ENCODE measurements at places on chromosomes 16 and 17.
A peak's percentile ranks its signal among the peaks of the same experiment; 100 is the strongest.

DNA sequence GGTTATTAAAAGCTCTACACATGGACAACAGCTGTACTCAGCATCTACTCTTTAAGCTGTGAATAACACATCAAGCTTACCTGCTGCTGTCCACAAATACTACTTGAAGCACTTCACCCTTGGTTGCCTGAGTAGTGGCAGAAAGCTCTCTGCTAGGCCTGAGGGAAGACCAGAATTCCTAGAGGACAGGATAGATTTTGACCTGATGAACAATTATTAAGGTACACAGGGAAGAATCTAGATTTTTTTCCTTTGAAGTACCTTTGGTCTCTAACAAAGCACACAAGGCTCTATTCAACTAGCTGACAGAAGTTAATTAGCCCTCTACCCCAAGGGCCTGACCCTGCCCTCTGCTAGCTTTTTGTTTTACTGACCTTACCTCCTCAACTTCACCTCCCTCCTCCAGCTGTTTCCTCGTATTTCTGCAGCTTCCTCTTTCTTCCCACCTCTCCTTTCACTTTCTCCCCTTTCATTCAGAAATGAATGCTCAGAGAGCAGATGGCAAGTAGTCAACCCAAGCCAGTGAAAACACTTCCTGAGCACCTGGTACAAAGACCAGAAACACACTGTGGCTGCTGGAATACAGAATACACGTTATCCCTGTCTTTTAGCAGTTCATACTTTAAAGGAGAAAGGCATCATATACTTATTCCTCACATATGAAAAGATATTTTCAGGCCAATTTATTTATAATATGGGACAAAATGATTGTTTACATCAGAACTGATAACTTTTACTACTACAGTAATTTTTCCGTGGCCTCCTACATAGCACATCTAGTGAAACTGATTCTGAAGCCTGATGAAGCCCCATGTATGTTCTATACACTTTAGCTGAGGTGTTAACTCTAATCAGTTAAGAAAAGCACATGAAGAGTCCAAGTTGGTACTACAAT, 5.7 kb upstream of the VEZF1 start:
- no peak for DNase-seq

DNA sequence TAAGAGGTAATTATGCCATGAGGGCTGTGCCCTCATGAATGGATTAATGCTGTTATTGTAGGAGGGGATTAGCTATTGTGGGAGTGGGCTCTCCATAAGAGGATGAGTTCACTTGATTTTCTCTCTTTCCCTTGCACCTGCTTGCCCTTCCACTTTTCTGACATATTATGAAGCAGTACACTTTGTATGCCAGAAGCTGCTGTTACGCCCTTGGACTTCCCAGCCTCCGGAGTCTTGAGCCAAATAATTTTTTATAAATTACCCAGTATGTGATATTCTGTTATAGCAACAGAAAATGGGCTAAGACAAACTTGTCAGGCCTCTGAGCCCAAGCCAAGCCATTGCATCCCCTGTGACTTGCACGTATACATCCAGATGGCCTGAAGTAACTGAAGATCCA, 38.4 kb downstream of the PSMD12 start:
- DNase-seq, result no peak

DNA sequence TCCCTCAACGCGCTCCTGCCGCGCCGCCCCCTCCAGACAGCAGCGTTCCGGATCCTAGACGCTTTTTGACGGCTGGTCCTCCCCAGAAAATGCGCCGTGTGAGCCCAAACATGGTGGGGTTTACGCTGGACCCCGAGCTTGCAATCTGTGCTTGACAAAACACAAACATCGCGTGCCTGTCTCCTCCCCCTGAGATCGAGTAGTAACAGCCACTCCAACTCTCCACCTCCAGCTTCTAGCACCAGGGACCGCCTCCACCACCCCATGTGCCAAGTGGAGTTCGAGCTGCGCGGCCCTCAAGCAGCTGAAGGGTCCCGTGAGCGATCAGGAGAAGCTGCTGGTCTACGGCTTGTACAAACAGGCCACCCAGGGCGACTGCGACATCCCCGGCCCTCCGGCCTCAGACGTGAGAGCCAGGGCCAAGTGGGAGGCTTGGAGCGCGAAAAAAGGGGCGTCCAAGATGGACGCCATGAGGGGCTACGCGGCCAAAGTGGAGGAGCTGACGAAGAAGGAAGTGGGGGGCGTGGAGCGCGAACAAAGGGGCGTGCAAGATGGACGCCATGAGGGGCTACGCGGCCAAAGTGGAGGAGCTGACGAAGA, 656 bp upstream of the GEMIN4 start:
- peak; percentile 17 for DNase-seq

DNA sequence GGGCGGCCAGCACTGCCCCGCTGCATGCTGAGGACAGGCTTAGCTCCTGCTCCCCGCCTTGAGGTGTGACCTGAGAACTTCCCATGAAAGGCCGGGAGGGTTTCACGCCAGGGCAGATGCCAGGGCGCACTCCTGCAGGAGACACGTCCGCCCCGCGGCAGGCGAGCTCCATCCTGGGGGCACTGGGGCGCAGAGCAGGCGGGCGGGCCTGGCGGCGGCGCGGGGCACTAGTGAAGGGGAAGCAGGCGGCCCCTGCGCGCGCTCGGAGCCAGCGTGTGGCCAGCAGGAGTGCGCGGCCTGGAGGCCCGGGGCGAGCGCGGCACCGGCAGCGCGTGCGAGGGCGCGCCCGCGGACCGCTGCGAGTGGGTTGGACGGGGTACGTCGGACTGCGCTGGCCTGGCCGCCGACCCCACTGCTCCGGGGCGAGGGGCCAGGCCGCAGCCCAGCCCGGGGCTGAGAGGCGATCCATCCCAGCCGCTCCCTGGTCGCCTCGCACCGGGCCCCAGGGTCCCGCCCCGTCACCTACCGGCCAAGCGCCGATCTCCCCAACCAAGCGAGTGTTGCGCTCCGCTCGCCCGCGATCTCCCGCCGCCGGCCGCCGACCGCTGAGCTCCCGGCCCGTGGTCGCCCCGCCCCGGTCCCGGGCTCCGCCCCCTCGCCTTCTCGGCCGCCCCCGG, at the start of gene MAP3K14:
Gene MAP3K14 (minus strand): TSS at position 587 of the 677 bp plus-strand sequence. CDS start 26,275 bp downstream, outside the sequence.
- DNase-seq, result peak; percentile 31

GRCh38 chr16:78390092-78390491, 290.6 kb downstream of the WWOX start:
- DNase-seq, result no peak

DNA sequence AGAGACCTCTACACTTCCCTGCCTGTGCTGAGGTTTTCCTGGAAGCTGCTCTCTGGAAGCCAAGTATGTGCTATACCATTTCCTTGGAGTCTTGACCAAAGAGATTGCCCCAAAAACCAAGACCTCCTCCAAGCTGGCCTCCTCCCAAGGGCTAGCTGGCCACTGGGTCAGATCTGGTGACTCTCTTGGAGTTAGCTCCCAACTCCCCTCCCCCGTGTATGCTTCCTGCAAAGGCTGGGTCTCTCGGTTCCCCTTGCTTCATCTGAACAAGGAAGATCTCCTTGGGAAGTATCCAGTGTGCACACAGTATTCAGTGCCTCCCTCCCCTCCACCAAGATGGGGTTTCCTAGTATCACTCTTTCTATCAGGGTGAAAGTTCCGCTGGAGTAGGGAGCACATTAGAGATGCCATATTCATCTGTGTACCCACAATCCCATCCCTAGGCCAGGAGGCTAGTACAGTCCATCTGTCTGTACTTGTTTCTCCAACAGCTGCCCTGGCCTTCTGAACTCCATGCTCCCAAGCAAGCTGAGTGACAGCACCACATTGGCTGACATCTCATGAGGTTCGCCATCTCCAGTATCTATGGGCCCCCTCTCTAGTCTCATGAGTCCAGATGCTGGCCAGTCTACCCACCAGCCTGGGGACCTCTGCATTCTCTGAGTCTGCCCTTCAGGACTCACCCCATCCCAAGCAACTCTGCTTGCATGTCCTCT, 3.2 kb downstream of the GAS7 start:
- no peak for DNase-seq

- no peak for DNase-seq
These were observed 388.5 kb upstream of the TNRC6C start for GRCh38 chr17:77569846-77570564.

Measured in activated CD4-positive, alpha-beta T cell treated with anti-CD3 and anti-CD28 coated beads, Interleukin-2, amount 50 U/mL, for 24 hours (primary cell).